Stimulated activated CD8-positive, alpha-beta memory T cell treated with anti-CD3 and anti-CD28 coated beads, Interleukin-15, amount 100 ng/mL, for 48 hours (primary cell): ENCODE measurements at places on chromosomes 1 and 21.
A peak's percentile ranks its signal among the peaks of the same experiment; 100 is the strongest.

- no peak for DNase-seq
Measured at GRCh38 chr21:14306126-14306907, 76.6 kb downstream of the HSPA13 start.

DNA sequence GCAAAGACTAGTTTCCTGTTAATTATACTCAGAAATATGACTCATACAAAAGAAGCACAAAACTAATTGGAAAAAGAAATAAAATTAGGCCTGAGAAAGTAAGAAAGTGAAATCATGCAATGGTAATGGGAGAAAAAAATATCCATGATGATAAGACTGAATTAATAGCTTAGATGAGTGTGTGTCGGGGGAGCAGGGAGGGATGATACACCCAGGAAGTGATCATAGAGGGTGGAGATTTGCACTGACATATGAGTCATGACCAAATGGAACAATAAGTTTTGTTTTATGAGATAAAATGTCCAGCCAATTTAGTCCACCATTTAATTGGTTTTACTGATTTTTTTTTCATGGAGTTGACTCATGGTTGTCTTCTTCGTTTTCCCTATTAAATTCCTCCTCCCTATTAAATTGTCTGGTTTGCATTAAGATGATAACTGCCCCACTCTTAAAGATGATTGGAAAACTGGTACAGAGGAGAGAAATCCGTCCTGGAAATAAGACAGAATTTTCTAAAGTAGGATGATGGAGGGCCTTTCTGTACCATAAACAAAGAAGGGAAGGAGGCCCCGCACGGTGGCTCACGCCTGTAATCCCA, 111.7 kb upstream of the KCNJ6 start:
- DNase-seq, result no peak

GRCh38 chr1:110872745-110873720, at the start of gene CD53:
Gene CD53 (plus strand): TSS chr1:110873148. CDS start chr1:110891409, 18,261 bp downstream.
- no peak for DNase-seq

- DNase-seq, result no peak
Measured at GRCh38 chr1:245558069-245558468, 403.3 kb downstream of the KIF26B start.

- DNase-seq, result no peak
Measured at GRCh38 chr1:38166461-38166860, 119.9 kb upstream of the POU3F1 start.

DNA sequence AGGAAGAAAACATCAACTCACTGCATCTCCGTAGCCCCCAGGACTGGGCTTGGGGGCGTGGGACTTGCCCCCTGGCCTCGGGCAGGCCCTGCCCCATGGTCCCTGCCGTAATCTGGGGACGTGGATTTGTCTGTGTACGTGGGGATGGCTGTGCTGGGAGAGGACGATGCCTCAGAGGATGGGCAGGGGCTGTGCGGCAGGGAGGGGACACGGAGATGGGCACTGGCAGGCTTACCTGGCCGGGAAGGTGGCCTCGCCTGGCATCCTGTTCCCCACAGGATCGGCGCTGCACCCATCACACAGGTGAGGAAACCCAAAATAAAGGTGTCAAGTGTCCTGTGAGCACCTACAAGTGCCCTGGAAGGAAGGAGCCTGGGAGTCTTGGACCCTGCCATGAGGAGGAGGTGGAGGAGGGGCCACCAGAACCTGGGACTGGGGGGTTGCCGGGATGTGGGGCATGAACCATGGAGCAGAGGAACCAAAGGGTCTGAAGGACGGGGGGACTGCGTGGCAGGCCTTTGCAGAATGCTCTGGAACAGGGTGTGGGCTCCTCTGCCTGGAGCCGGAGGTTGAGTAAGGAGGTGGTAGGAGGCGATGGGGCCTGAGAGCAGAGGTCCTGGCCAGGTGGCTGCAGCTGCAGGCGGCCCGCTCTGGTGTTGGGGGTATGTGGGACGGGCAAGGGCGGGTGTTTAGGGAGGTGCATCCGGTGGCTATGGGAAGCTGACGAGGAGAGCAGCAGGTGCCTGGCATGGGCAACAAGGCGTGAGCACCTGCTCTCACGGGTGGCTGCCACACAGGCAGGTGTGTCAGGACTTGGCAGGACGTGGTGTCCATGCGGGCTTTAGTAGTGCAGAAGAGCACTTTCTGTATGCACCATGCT, 27.8 kb upstream of the LRRC3 start:
- DNase-seq, result no peak

GRCh38 chr21:33588485-33589335, at the start of gene DONSON:
Gene DONSON (minus strand): TSS chr21:33588684. CDS start chr21:33588641, 43 bp downstream.
- peak; percentile 80 for DNase-seq

- no peak for DNase-seq
Measured at GRCh38 chr1:84107955-84108354, 36.1 kb upstream of the PRKACB start.

- no peak for DNase-seq
Measured at GRCh38 chr1:40676501-40676900, 11.0 kb upstream of the RIMS3 start.

DNA sequence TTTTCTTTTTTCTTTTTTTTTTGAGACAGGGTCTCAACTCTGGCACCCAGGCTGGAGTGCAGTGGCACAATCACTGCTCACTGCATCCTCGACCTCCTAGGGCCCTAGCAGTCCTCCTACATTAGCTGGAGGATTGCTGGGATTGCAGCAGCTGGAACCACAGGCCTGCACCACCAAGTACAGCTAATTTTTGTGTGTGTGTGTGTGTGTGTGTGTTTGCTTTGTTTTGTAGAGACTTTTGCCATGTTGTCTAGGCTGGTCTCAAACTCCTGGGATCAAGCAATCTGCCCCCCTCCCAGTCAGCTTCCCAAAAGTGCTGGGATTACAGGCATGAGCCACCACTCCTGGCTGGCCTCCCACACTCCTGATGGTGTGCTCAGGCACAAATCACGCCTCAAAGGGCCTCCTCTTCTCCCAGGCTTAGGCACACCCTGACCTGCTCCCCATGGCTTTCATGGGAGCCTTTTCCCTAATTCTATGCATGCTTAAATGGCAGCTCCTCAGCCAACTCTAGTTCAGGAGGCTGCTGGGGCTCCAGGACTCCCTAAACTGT, 9.4 kb downstream of the FAM229A start:
- DNase-seq, result no peak

DNA sequence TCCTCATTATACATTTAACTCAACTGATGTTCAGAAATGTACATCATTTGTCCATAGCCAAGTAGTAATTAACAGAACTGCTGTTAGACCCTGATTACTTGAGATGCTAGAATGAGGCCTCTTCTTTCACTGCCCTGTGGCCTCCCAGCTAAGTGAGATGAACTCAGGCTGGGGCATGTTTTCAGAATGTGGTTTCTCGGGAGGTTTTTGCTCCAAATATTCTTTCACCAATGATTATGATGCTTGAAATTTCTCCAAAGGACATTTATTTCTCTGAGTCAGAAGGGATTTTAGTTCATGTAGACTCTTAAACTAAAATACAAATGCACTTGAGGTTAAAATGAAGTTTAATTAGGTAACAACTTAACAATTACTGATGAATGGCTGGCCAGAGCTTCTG, 34.6 kb upstream of the ADAMTS5 start:
- DNase-seq, result no peak

DNA sequence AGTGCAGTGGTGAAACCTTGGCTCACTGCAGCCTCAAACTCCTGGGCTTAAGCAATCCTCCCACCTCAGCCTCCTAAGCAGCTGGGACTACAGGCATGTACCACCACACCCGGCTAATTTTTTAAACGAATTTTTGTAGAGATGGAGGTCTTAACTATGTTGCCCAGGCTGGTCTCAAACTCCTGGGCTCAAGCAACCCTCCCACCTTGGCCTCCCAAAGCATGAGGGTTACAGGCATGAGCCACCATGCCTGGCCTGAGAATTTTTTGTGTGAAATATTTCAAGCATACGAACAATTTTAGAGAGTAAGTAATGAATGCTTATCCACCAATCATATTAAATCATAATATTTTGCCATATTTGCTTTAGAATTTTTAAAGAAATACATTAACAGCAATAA, 51.6 kb downstream of the MROH9 start:
- DNase-seq, result no peak

GRCh38 chr21:30164796-30165195, 1.8 kb downstream of the CLDN17 start:
- no peak for DNase-seq

- DNase-seq, result no peak
Measured at GRCh38 chr1:31822766-31823165, 6.9 kb upstream of the SPOCD1 start.

- no peak for DNase-seq
Measured at GRCh38 chr1:214573386-214574318, 22.2 kb upstream of the PTPN14 start.

DNA sequence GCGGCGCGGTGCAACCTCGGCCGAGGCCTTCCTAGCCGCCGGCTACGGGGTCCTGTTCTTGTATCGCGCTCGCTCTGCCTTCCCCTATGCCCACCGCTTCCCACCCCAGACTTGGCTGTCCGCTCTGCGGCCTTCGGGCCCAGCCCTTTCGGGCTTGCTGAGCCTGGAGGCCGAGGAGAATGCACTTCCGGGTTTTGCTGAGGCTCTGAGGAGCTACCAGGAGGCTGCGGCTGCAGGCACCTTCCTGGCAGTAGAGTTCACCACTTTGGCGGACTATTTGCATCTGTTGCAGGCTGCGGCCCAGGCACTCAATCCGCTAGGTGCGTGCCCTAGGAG, 379 bp downstream of the PPCS start:
- DNase-seq, result peak; percentile 33

- no peak for DNase-seq
Measured at GRCh38 chr1:23964790-23965740, 5.4 kb downstream of the PNRC2 start.

DNA sequence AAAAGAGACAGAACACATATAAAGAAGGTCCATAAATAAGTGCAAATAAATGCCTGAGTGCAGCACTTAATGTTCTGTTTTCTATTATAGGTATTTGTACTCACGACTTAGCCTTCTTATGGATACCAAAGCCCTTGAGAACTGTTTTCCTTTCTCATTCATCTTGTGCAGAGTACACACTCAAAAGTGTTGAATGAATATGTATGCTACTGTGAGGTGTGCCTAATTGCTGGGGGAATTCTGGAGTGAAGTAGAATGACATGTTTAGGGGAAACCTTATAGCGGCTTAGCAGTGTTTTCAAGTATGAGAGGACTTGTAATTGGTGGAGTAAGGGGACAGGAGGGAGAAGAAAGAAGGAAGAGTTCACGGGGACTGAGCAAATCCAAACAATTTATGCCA, 157.6 kb downstream of the CACNA1E start:
- no peak for DNase-seq

GRCh38 chr1:19088717-19089442, 121.2 kb downstream of the UBR4 start:
- DNase-seq, result no peak

GRCh38 chr1:97074771-97075170, 353.2 kb downstream of the PTBP2 start:
- DNase-seq, result no peak

GRCh38 chr21:35663856-35664606, 396.3 kb downstream of the SETD4 start:
- DNase-seq, result no peak

DNA sequence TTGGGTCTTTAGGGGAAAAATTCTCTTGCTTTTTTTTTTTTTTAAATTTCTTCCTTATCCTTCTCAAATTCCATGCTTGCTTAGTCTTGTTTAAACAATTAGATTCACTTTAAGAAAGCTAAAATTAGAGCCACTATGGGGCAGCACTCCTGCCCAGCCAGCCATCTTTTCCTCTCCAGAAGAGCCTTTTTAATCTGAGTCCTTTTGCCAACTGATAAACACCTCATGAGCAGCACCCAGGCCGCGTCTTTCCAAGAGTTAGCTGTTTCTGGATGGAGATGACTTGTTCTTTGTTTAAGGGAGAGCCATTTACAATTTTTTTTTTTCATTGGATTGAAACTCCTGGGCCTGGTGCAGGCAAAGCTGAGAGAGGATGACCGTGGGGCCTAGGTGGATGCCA, 53.3 kb upstream of the TSPAN2 start:
- no peak for DNase-seq

DNA sequence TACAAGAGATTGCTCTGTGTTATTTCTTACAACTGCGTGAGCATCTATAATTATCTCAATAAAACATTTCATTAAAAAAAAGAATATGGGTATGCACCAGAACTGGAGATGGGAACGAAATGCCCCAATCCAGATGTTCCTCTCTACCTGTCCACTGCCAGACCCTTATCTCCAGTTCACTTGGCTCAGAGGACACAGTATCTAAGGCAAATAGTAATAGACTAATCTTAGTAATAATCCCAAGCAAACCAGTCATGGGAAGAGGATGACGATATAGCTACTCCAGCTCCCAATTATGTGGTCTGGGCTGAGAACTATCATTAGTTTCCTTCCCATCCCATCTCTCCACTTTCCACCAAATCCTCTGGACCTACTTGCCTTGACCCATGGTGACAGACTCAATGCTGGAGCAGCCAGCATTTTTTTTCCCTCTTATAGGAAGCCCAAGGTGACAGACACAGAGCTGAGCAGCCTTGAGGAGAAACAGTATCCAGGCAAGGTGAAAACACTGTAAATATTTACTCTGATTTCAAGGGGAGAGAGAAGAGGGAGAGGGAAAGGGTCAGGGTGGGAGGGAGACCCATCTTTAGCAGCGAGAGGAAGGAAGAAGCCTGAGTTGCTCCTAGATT, 28.7 kb downstream of the DDX20 start:
- no peak for DNase-seq

GRCh38 chr1:196558411-196558810, 49.8 kb downstream of the KCNT2 start:
- DNase-seq, result no peak
